CMK (cell line): ENCODE measurements at places on chromosomes 2 and 18.

GRCh38 chr18:35253655-35254287 is 12.9 kb downstream of the ZNF397 start:
- no peak for DNase-seq

- no peak for DNase-seq
These were observed 2.2 kb upstream of the GPR148 start for GRCh38 chr2:130726614-130727180.

DNA sequence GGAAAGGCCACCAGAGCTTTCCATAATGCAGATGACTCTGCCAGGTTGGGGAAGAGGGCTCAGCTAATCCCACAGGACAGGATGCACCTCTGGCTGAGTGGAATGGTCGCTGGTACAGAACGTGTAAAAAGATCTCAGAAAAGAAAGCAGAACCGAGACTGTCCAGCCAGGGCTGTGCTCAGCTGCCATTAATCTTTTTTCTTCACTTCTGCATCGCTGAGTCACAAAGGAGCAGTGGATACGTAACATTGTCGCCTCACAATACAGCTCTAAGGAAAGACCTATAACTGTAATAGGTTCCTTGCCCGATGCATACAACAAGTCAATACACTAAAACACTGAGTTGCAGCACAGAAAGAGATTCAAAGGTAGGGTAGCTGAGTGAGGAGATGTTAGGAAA is 354.2 kb downstream of the EN1 start:
- no peak for DNase-seq

- DNase-seq = no peak
These were observed 30.6 kb downstream of the SOWAHC start for GRCh38 chr2:109644571-109645275.

GRCh38 chr2:36376992-36377738 is 21.6 kb downstream of the CRIM1 start:
- no peak for DNase-seq

DNA sequence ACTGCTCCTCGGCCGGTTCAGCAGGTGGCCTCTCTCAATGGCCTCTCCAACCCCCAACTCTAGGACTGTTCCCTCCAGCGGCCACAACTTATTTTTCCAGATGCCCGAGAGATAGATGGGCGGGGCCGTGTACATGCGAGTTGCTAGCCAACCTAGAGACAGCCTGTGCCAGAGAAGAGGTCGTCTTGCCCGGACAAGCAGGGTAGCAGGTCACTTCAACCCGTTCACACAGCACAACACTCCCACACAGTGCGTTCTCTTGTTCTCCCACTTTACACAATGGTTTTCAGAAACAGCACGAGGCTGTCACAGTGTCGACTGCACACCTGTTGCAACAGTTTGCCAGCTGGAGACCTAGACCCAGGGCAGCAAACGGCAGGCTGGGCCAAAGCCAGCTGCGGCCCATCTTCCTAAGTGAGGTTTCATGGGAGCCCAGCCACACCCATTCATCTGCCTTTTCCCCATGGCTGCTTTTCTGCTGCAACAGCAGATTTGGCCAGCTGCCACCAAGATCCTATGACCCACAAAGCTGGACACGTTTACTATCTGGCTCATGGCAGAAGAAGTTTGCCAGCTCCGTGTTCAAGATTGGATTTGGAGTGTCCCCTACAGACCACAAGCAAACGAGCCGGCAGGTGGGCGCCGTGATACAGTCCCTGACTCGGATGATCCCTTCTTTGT is 7.3 kb upstream of the PRLH start:
- DNase-seq = no peak

GRCh38 chr2:68920481-68921170 is 32.1 kb downstream of the GKN2 start:
- no peak for DNase-seq
